CD4-positive, alpha-beta T cell treated with Interleukin-10 for 1 hour (primary cell): ENCODE measurements at places on chromosomes 5 and 9.

DNA sequence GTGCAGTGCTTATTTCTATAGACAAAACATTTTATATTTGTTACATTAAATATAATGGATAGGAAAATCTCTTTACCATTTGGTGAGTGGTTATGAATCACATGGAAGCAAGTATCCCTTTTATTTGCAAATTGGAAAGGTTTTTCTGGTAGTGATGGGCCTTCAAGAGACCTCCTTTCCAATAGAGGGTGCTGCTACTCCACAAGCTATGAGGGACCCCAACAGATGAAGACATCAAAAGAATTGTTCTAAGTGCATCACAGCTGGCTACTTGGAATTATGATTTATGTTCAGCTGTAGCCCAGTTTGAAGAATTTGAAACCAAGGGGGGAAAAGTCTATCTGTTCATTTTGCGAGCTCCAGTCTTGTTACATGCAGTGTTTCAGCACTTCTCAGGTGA is 493.7 kb upstream of the SGCD start:
- DNase-seq = no peak

DNA sequence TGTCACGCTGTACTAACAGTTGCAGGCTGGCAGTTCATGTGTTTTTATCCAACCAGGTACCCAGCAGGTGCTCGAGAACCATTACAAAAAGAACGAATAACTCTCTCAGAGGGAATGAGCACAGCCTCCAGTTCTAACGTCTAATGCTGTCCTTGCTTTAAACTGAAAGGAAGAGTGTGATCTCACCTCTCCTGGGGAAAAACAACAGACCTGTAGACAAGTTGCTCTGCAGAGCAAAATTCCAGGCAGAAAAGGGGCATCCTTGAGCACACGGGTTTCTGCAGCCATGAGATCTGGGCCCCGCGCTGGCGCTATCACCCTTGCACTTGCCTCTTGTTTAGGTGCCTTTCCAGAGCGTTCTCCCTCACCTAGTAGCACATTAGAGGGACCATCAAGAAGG is 92.5 kb upstream of the DNAH5 start:
- no peak for DNase-seq

DNA sequence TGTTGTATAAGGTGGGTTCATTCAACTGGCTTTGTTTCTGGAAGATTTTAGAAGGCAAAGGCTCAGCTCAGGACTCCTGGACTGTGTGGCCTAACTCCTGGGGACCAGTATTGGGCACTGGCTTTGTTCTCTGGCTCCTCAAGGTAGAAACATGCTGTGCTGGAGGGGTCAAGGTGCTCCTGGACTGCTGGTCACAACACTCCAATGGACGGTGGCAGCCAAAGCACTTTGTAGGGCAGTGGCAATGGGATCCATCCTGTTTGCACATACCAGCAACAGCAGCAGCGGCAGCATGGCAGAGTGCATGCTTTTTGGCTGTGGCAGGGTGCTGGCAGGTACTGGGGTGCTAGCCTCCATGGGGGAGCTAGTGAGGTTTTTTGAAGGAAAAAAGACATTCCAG is 65.3 kb downstream of the SLCO6A1 start:
- DNase-seq = no peak

GRCh38 chr5:122099060-122099790 is 21.2 kb upstream of the LOX start:
- no peak for DNase-seq

GRCh38 chr9:124879226-124879625 is 17.3 kb downstream of the ARPC5L start:
- no peak for DNase-seq

DNA sequence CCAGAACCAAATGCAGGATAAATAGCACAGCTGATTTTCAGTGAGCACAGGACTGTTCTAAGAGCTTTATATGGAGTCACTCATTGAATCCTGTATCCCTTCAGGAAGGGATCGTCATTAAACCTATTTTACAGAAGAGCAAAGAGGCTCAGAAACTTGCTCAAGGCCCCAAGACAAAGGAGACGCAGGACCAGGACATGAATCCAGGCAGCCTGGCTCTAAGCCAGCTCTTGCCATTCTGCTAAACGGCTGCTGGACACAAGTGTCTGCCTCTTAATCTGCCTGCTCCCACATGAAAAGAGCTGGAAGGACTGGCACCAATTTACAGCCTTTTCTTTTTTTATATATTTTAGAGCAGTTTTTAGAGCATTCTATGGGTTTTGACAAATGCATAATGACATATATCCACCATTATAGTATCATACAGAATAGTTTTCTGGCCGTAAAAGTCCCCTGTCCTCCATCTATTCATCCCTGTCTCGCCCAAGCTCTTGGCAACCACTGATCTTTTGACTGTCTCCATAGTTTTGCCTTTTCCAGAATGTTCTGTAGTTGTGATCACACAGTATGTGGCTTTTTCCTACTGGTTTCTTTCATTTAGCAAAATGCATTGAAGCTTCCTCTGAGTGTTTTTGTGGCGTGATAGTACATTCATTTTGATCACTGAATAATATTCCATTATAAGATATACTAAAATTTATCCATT is 37.5 kb downstream of the RETREG1 start:
- DNase-seq = no peak

DNA sequence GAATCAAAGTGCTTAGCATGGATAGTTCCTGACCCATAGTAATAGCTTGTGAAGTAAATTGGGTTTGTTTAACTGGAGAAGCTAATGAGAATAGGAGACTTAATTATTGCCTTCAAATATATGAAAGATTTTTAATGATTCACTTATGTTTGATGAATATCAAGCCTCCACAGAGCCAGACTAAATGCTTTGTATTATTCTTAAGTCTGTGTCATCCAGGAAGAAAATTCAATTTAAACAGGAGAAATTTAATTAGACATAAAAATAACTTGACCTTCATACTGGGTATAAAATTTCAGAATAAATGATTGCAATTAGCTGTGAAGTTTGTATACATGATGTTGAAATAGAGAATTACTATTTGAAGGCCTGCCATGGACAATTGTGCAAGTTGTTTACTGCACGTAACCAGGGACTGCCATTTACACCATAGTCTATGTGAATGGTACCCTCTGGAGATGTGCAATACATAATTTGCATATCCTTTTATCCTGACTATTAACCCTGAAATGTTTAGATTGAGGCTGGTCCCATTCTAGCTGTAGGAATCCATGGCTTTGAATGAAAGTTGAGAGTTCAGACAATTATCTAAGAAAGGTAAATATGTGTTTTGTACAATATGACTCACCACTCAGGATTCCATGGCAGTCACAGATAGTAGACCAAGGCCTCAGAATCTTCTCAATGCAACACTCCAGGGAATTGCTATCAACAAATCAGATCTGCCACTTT is 133.5 kb upstream of the IL12B start:
- no peak for DNase-seq

DNA sequence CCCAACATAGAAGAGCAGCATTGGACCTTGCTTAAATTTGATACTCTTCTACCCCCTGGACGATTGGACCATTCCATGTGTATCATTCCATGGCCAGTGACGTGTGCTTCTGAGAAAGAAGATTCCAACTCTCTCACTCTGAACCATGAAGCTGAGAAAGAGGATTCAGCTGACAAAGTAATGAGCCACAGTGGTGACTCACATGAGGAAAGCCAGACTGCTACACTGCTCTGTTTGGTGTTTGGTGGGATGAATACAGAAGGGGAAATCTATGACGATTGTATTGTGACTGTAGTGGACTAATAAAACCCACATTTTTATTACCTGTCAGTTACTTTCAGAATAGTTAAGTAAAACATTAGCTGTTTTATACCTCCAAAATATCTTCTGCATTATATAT is 7.5 kb downstream of the HSPA5 start:
- no peak for DNase-seq

GRCh38 chr5:124053340-124053739 is 541.4 kb downstream of the CSNK1G3 start:
- no peak for DNase-seq

GRCh38 chr5:5309645-5310044 is 112.8 kb upstream of the ICE1 start:
- no peak for DNase-seq

DNA sequence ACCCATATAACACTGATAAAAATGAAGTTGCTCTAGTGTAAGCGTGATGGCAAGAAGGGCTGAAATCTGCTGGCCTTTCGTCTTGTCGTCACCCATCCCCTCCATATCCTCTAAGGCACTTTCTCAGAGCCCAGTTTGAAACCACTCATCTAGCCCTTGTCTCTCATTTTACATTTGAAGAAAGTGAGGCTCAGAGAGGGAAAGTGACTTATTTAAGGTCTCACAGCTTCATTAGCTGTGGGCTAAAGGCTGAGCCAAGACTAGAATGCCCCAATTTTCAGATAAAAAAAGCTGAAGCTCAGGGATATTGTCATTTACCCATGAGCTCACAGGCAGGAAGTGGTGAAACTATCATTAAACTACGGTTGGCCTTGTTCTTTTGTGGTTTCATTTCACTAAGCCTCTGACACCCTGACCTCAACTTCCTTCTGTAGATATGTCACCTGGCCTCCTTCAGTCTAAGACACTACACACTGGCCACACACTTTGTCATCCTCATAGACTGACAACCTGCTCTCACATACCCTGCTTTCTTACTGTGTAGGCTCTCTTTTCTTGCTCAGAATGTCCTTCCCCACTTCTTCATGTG is 176.7 kb upstream of the DMAC1 start:
- peak; percentile 85 for DNase-seq

DNA sequence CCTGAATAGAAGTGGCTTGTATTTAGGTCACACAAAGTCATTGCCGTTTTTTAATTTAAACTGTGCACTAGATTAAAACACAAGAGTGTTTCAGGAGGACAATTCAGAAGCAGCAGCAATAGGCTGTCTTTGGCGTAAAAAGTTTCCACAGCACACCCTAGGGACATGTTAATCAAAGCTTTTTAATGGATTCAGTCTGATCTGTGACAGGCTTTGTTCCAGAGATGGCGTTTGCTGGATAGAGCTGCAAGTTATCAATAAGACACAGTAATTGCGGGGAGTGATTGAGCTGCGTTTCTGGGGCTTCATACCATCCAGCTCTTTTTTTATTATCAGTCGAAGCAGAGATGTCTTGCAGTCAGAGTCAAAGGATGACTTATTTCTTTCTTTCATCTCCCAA is 300.3 kb downstream of the ZNF608 start:
- DNase-seq = no peak

DNA sequence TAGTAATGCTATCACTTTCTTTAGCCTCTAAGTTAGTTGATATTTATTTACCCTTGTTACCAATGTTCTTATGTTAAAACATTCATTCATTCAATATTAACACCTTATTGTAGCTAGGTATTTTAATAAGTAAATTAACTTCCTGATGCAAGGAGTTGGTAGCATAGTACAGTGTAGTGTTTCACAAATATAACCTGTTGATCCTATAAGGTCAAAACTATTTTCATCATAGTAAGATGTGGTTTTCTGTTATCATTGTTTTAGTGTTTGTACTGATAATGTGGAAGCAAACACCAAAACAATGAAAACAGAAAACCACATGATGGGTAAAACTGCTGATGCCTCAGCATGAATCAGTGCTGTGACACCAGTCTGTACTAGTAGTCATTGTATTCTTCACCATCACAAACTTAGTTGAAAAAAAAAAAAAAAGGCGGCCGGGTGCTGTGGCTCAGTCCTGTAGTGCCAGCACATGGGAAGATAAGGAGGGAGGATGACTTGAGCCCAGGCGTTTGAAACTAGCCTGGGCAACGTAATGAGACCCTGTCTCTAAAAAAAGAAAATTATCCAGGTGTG is 36.5 kb downstream of the ZCCHC7 start:
- no peak for DNase-seq

DNA sequence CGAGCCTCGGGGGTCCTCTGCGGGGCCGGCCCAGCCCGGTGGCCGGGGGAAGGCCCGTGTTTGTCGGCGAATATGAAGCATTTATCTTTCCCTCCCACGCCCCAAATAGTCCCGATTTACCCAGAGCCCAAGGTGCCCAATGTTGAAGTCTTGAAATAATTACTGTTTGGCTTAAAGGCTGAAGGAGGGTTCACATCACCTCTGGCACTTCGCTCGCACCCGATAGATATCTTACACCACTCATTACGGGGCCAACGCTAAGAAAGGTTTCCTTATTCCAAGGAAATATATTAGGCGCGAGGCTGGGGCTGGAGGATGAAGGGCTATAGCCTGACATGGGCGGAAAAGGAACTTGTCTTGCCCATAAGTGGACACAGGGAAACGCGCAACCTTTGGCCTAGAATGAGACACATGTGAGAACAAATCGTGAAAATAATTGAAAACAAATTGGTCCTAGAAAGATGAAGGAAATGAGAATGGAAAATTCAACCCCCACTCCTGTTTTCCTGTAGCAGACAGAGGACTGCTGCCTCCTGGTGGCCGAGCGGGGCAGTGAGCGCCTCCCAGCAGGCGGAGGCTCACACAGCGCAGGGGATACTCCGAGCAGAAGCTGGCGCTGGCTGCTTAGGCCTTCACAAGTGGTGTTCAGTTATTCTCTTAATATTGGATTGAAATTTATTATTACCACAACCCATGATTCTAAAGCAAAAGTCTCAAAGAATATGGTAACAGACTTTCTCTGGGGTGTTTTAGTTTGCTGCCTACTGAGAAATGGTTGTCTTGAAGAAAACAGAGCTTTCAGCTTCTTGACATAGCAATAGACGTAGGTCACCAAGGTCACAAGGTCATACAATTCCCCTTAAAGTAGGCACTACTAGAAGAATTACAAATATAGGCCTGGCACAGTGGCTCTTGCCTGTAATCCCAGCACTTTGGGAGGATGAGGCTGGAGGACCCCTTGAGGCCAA is 7.9 kb downstream of the CCL21 start:
- DNase-seq = peak; percentile 83
